ENCODE measurements at places on chromosomes 1 and 21.

GRCh38 chr1:21294266-21294989 lies 4.2 kb upstream of the ECE1 start:
- DNase-seq, result peak; percentile 68

GRCh38 chr21:29299046-29299915 lies 559 bp downstream of the BACH1 start:
- DNase-seq, result peak; percentile 43

GRCh38 chr1:10639011-10639774 lies 157.3 kb downstream of the CASZ1 start:
- DNase-seq, result no peak

DNA sequence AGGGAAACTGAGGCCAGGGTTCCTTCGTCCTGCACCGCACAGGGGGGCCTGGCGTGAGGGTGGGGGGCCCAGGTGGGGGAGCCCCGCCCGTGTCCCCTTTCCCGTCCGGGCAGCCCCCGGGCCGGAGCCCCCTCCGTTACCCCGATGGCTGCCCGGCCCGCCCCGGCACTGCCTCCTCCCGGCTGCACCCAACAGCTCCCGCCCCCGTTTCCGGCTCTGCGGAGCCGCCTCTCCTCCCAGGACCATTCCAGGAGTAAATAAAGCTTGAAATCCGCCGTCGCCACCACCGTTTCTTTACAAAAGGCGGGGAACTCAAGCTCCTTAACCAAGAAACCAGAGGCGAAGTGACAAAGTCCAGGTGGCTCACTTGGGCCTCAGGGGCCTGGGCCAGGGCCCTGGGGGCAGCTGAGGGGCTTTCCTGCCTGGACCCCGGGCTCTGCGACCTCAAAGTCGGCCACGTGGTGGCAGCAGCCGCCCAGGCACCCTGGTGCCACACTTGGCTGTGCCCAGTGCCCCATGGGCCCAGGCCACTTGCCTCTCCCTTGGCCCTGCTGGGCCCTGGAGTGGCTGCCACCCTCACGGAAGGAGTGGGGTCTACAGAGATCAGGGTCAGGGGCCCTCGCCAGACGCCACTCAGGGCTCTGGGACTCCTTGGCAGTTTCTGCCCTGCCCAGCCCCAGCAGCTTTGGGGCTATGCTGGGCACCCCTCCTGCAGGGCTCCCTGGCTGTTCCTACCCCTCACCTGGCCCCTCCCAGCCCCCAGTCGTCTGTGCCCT lies 514 bp upstream of the FAAP20 start:
- peak; percentile 81 for DNase-seq

DNA sequence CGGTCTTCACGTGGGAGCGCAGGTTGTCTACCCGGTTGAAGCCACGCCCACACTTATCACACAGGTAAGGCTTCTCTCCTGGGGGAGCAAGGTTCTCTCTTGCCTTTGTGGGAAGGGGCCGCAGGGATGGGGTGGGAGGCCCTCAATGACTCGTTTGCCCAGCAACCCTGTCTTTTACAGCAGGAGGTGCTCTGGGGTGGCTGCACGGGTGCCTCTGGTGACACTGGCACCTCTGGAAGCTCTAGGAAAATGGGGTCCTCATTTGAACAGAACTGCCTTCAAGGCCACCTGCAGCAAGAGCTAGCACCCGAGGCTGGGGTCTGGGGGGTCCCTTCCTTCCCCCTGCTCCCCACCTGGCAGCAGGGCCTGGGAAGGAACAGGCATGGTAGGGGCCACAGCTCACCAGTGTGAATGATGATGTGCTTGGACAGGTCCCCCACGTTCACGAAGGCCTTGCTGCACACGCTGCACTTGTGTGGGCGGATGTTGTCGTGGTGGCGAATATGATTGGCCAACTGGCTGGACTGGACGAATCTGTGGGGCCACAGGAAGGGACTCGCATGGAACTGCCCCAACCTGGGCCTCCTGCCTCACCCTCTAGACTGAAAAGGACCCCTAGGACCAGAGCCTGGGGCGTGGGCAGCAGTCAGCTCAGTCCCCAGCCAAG lies 33.1 kb downstream of the ZBTB17 start:
- no peak for DNase-seq

DNA sequence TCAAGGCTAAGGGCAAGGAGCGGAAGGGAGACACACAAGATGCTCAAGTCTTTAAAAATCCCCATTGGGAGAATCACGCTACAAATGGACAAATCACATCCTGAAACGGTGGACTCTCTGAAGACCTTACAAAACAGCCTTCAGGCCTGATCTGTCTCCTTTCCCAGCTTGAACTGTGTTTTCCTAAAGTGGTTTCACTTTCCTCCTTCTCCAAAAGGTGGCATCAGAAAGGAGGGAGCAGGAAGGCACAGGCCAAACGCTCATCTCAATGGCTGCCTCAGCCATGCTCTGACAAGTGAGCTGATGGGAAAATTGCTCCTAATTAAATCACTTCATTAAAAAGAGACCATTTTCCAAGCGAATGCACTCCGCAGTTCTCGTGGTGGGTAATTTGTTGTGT lies 47.7 kb downstream of the UTP25 start:
- DNase-seq, result no peak

- DNase-seq, result no peak
Measured at GRCh38 chr1:21931171-21932093, 5.7 kb downstream of the HSPG2 start.

GRCh38 chr1:157380523-157380922 lies 171.8 kb downstream of the FCRL5 start:
- no peak for DNase-seq

Measured in stimulated activated CD8-positive, alpha-beta memory T cell treated with anti-CD3 and anti-CD28 coated beads, Interleukin-2, amount 100 ng/mL, for 1 hour (primary cell).